ENCODE measurements at places on chromosomes 6 and 20.

DNA sequence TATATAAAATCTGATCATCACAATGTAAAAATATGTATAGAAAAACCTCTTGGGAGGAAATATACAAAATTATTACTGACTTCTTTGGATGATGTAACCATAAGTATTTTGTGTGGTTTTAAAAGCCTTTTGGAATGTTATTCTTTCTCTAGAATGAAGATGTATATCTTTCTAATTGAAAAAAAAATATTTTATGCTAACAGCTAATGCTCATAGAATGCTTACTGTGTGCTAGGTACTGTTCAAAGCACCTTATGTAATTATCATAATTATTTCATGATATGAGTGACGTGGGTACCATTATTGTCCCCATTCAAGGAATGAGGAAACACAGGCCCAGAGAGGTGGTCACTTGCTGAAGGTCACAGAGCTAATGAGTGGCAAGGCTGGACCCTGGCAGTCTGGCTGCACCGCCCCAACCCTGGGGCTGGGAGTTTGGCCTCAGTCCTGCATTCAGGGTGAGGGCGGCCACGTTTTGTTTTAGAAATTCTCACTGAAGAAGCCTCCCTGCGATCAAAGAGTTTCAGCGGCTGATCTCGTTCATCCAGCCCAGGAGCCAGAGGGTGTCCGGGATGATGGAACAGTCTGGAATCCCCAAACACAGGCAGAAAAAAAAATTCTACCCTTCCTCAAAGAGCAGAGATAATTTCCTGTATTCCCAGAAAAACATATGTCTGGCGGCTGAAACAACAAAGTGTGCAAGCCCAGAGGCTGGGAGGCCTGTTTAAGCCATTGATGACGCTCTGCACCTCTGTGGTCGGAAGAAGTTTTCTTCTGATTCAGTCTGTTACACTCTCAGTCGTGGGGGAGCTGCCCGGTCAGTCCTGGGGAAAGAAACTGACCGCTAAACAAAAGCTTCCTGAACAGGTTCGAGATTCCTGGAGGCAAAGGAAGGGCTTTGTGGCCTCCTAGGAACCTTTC is 37.3 kb downstream of the TFEB start:
- no peak for DNase-seq

DNA sequence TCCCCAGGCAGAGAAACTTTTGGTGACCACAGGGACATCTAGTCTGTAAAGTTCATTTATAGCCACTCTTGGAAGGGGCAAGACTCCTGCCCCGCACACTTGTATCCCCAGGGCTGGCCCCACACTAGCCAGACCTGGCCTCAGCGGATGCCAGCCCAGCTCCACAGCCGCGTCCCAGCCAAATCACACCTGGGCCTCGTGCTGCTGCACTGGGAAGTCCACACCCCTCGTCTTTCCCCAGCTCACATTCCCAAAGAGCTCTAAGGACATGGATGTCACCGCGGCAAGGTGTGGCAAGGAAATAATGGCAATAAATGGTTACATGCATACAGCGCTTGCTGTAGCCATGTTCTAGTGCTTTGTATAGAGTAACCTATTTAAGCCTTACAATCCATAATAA is 8.6 kb downstream of the IP6K3 start:
- no peak for DNase-seq

DNA sequence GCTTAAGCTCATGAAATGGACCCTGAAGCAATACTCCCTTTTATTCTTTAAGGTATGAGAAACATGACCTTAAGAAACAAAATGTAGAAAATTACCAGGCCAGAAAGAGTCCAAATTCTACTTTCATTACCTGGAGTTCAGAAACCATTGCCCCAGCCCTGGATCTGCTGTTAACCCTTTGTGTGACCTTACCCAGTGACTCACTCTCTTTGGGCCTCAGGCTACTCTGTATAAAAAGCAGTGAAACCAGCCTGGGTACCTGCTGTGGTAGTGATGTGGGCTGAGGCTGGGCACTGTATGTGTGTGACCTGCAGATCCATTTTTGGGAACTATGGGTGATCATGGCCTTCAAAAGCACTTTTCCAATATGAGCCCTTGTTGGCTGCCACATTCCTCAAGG is 47.2 kb downstream of the SLC9A8 start:
- no peak for DNase-seq

DNA sequence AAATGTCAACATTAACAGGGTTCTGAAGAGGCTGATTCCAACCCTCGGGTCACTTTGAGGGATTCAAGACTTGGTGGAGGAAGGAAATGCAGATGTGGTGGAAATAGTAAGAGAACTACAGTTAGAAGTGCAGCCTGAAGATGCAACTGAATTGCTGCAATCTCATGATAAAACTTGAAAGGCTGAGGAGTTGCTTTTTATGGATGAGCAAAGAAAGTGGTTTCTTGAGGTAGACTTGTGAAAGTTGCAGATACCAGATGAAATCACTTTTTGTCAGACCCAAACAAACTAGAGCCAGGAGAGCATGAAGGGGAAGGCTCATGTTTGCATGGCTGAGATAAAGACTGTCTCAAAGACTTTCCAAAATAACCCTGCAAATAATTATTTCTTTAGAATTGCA is 16.2 kb downstream of the ANKRD6 start:
- DNase-seq: no peak

DNA sequence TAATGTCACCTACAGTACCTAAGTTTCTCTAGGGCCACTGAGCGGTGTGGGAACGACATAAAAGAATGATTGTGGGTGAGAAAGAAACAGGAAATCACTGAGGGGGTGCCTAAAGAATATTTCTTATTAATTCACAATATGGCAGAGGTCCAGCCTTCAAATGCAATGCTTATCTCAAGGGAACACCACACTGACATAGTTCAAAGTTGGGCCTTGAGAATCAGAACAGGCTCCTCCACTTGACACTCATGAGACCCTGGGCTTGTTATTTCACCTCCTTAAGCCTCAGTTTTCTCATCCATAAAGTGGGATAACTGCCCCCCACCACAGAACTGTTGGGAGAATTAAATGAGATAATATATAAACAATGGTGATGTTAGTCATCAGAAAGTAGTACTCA is 40.4 kb upstream of the ARHGAP18 start:
- DNase-seq: no peak

DNA sequence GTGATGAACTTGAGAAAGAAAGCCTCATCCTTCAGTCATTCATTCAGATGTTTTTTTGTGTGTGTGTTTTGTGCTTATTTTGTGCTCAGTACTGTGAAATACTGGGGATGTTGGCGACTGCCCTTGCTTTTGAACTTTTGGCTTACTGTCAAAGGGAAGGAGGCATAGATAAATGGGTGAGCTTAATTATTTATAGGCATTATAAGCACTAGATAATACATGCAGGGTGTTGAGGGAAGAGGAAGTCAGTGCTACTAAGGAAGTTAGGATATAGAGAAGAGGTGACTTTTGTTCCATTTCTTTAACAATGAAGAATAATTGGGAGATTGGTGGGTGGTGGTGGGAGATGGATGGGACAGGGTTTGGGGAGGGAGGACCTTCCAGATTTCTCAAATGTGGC is 23.6 kb downstream of the XRN2 start:
- no peak for DNase-seq

- peak; percentile 61 for DNase-seq
Measured at GRCh38 chr6:131281471-131282270, 146.4 kb downstream of the AKAP7 start.

- DNase-seq: no peak
Measured at GRCh38 chr6:28988536-28989311, 16.4 kb downstream of the ZNF311 start.

DNA sequence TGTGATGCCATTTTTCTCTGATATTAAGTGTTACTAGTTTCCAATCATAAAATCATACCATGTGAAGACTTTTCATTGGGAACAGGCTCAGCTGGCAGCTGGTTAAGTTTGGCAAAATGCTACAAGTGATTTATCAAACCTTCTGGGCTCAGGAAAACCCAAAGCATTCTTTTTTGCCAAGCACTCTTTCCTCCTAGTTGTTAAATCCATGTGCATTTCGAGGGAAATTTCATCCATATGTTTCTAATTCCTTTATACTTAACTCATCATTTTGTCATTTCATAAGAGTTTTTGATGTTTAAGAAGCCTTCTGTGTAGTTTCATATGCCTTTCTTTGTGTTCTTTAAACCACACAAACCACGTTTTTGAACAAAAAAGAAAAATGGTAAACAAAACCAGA is 217.6 kb upstream of the PDE10A start:
- DNase-seq: no peak

GRCh38 chr6:128694303-128695009 is 174.1 kb upstream of the PTPRK start:
- no peak for DNase-seq

DNA sequence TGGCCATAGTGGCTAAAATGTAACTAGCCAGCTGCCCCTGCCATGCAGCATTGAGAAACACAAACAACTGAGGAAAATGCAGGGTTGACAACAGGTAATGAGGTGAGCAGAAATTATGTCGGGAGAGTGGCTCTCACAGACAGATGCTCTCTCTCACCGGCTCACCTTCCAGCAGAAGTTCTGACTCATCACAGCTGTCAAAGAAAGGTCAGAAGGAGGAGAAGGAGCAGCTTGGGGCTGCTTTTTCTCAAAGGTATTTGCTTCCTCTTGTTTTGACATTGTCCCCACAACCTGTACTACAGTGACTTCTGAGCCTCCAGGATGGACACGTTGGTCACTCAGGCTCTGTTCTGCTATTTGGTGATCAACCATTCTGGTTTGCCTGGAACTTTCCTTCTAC is 190.5 kb upstream of the HEY2 start:
- DNase-seq: no peak

DNA sequence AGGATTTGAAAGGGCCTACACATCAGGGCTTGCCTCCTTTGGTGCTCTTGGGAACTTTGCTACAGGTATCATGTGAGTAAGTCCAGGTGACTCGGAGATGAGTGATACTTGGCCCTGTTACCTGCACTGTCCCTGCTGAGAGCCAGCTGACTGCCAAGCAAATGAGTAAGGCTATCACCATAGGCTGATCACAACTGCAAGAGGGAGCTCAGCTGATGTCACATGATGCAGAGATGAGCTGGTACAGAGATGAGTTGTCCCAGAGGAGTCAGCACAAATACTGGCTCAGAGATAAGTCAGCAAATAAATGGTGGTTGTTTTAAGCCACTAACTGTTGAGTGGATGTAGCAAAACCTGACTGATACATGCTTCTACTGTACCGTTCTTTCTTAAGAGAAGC is 41.4 kb downstream of the LAMP5 start:
- DNase-seq: no peak

DNA sequence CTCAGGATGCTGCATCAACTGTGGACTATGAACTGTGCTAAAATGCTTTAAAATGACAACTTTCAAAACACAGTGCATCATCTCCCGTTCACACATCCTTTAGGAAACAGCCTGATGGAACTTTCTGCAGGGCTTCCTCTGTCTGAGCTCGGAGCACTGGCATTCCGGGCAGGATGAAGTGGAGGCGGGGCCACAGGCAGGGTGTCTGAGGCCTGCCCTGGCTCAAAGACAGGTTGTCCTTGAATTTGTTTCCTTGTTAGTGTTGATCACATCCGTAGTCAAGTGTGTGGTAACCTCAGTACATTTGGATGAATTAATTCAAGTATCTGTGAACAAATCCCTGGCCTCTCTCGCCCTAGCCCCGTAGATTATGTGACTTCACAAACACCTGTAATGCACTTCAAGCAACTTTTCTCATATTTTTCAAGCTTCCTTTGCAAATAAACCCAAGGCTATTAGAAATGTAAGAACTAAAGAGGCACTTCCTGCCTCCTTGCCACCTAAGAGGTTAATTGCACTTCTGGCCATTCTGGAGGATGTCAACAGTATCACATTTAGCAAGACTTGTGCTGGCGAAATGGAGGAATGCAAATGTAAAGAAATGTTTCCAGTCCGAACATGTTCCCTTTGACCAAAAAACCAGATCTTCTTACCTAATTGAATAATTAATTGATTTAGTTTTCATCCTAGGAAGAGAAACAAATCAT is 3.1 kb downstream of the CD93 start:
- no peak for DNase-seq

GRCh38 chr6:44010411-44011349 is 116.6 kb downstream of the MRPL14 start:
- DNase-seq: no peak

DNA sequence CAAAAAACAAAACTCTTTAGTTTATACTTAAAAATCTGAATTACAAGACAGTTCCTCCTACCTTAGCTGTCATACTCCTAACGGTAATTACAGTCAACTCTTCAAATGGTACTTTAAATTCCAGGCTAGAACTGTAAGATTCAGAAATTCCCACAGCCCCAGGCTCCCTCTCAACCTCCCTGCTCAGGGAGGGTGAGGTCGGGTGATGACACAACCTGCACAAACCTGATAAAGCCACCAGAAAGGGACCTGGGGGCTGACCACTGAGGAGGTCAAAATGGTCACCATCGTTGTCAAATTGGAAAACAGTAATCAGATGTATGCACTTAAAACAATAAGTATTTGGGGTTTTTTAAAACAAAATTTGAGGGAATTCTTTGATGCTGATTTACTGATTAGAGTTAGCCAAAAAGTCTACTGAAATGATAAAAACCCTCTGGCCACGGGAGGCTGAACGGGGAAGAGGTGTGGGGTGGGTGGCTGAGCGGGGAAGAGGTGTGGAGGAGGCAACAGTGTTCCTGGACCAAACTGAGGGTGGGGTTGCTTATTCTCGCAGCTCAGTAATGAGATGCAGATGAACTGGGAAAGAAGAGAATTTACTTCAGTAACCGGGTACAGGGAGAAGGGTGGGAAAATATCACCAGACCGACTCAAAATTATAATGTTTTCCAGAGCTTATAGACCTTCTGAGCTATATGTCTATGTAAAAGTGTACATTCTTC is 52.4 kb downstream of the SLC22A1 start:
- no peak for DNase-seq

DNA sequence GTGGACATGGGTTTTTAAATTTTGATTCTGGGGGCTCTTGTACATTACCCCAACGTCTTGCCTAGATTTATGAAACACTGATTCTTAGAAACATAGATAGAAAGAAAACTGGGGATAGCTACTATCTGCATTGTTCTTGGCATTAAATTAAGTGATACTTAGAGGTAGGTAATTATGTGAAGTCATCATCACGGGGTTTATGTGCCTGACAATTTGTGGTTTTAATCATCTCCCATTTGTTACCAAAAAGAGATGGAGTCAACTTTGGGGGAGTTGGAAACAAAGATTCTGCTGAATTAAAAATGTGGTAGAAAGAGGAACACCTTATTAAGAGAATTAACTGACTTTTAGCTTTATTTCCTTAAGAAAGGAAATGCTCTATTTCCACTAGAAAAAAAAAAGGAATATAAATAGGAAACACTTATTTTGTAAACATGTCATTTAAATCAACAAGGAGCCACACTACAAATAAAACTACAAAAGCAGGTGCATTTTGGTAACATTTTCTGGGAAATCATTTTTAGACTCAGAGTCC is 5.6 kb downstream of the TNFAIP3 start:
- DNase-seq: no peak

GRCh38 chr6:26165261-26165790 is 78.1 kb downstream of the HFE start:
- DNase-seq: no peak

- no peak for DNase-seq
Measured at GRCh38 chr6:14965424-14966075, 280.3 kb upstream of the JARID2 start.

DNA sequence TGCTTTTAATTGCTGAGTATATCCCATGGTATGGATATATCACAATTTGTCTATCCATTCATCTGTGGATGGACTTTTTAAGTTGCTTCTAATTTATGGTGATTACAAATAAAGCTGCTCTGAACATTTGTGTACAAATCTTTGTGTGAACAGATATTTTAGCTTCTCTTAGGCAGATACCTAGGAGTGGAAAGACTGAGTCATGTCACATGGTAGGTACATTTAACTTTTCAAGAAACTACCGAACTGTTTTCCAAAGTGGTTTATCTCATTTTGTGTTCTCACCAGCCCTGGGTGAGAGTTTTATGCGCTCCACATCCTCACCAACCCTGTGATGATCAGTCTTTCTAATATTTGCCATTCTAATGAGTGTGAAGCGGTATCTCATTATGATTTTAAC is 31.0 kb upstream of the ZNFX1 start:
- DNase-seq: no peak

Measured in hippocampal formation (tissue), 2 donors.